ENCODE measurements at places on chromosomes 4 and X. TPM values are rescaled to one million over a fixed set of nuclear protein-coding genes. Genes with fewer than 3 reads are reported as not detected.

The MAGEA11 gene
- total RNA-seq: not detected

The UGT2B7 gene
- 0.53 TPM for total RNA-seq

The CXorf49 gene
- not detected for total RNA-seq

The ZNF157 gene
- total RNA-seq: not detected

The F11 gene
- total RNA-seq: not detected

The DCAF8L1 gene
- total RNA-seq: not detected

The ZNF732 gene
- not detected for total RNA-seq

The TMEM271 gene
- not detected for total RNA-seq

The BCORL1 gene
- total RNA-seq: 13.5 TPM

The ITM2A gene
- not detected for total RNA-seq

The PCYT1B gene
- 0.02 TPM for total RNA-seq

The NAT8L gene
- 12.5 TPM for total RNA-seq

The ADH1B gene
- total RNA-seq: not detected

The CFI gene
- 1.0 TPM for total RNA-seq

The EDA gene
- total RNA-seq: 0.54 TPM

The RNF150 gene
- total RNA-seq: 0.20 TPM

The SHROOM3 gene
- total RNA-seq: 17.3 TPM

The JCHAIN gene
- not detected for total RNA-seq

The SUPT20HL2 gene
- not detected for total RNA-seq

The FAM149A gene
- 1.6 TPM for total RNA-seq

The GAB3 gene
- 0.90 TPM for total RNA-seq
